Suppressor macrophage treated with lipopolysaccharide for 4 hours (primary cell): ENCODE measurements at places on chromosomes 4 and X.

GRCh38 chrX:143571521-143571920 is 54.2 kb upstream of the SPANXN3 start:
- DNase-seq: peak; percentile 19

DNA sequence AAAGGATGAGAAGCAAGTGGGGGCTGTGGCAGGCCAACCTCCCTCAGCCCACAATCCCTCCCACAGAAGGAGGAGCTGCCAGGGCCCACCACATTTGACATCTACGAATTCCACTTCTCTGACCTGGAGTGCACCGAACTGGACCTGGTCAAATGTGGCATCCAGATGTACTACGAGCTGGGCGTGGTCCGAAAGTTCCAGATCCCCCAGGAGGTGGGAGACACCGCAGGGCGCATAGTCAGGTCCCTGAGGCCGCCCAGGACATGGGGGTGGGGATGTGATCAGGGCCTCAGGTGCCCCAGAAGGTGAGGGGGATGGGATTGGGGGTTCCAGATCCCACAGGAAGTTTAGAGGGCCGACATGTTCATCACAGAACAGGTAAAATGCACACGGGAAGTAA is 13.7 kb downstream of the ATP5ME start:
- DNase-seq: no peak

GRCh38 chr4:18318682-18319388 is 297.3 kb upstream of the LCORL start:
- DNase-seq: no peak

GRCh38 chrX:41085512-41085877 is 250 bp downstream of the USP9X start:
- peak; percentile 66 for DNase-seq

- no peak for DNase-seq
Measured at GRCh38 chr4:7773401-7774180, 166.1 kb downstream of the AFAP1 start.

GRCh38 chrX:107728371-107729099 is 47.1 kb downstream of the TSC22D3 start:
- no peak for DNase-seq

DNA sequence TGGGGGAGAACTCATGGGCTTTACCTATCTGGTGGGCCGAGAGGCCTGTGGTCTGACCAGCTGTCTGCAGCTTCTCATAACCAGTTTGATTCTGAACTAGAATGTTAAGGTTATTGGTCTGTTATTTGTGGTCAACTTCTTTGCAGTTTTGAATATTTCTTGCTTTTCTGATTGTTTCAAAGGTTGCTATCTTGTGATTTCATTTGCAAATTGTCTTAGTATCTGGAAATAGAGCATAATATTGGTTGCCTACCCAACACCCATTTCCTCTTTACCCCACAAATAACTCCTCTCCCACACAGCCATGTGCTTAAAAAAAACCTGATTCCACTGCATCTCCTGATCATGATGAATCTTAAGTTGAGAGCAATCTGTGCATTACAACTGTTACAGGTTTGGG is 39.1 kb upstream of the BMP2K start:
- peak; percentile 52 for DNase-seq

GRCh38 chr4:78661921-78662521 is 110.5 kb downstream of the ANXA3 start:
- DNase-seq: peak; percentile 49

- no peak for DNase-seq
Measured at GRCh38 chr4:17380347-17380746, 131.5 kb downstream of the QDPR start.

- no peak for DNase-seq
Measured at GRCh38 chr4:146335763-146336409, 121.5 kb downstream of the REELD1 start.

- no peak for DNase-seq
Measured at GRCh38 chr4:112003231-112003907, 141.9 kb upstream of the FAM241A start.

DNA sequence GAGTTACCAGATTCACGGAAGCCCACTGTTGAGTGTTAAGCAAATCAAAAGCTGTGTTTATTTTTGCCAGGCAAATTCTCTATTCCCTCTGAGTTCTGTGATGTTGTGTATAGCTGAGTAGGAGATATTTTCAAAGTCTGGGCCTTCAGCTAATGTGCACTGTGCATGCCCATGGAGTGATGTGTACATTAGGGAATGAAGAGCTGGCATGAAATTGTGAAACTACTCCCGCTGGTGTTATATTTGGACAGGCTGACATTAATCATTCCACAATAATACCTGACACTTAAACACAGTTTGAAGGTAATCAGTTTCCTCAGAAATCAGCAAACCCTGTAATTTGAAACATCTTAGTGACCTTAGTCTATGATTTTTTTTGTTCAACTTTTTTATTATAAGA is 88.1 kb upstream of the MBNL3 start:
- no peak for DNase-seq

DNA sequence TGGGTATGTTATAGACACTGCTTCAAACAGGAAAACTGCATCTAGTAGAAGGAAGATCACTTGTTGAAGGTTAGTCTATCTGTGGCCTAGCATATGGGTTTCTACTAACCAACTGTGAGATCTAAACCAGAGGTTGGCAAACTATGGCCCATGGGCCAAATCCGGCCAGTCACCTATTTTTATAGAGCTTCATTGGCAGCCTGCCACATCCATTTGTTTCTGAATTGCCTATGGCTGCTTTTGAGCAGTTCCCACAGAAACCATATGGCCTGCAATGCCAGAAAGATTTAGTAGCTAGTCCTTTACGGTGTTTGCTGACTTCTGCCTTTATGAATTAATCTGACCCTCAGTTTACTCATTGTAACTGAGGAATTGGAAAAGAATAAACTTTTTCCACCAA is 71.1 kb downstream of the MID1 start:
- no peak for DNase-seq

- DNase-seq: peak; percentile 0
Measured at GRCh38 chrX:151397741-151398070, 700 bp downstream of the VMA21 start.
